Immature natural killer cell (primary cell): ENCODE measurements at places on chromosomes 1 and 21. TPM values are rescaled to one million over a fixed set of nuclear protein-coding genes. Genes with fewer than 3 reads are reported as not detected.

GRCh38 chr1:199742547-199742946 is 285.0 kb upstream of the NR5A2 start:
- no peak for DNase-seq

TOMM40L gene
- polyA plus RNA-seq = 11.1 TPM

GRCh38 chr1:35539073-35539823 is 18.0 kb downstream of the KIAA0319L start:
- peak; percentile 25 for DNase-seq

GRCh38 chr1:188128761-188129160 is 1300.0 kb downstream of the PLA2G4A start:
- no peak for DNase-seq

DNA sequence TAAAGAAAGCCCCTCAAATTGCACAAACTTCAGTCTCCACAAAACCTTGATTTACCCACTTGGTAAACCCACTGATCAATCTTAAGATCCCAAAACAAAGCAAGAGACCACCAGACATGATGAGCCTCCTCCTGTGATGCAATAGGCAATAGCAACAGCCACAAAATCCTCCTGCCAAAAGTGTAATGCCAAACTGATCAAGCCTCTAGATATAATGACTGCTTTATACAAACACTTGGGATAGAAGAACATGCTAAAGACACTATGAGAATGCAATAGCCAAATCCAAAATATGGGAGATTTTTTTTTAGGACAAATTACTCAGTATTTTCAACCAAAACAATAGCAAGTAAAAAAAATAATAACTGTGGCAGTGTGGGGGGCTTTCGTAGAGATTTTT is 64.9 kb upstream of the PTGFRN start:
- no peak for DNase-seq

DNA sequence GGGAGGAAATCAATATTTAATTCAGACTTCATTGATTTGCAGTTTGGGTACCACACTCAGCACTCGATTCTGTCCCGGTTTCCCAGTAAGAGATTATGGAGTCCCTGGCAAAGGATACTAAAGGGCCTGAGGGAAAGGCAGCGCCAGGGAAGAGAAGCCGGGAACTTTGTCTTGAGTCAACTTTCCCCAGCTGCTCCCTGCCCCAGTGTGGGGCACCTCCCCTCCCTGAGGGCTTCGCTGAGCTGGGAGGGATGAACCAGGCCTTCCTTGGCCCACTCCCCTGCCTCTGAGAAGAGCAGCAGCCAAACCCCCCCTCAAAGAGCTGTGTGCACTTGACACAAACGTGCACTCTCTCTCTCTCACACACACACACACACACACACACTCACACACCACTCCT is 32.6 kb downstream of the OPTC start:
- DNase-seq = no peak

- DNase-seq = no peak
Observed at GRCh38 chr1:224132901-224133300, 19.0 kb downstream of the FBXO28 start.

- no peak for DNase-seq
Observed at GRCh38 chr1:23111600-23112535, 56.8 kb downstream of the LUZP1 start.

GRCh38 chr1:14737561-14738094 is 139.1 kb downstream of the KAZN start:
- no peak for DNase-seq

FCRL5 gene
- not detected for polyA plus RNA-seq

MAP1LC3C gene
- polyA plus RNA-seq = not detected

- no peak for DNase-seq
Observed at GRCh38 chr1:46053734-46054133, 78.7 kb downstream of the PIK3R3 start.

DNA sequence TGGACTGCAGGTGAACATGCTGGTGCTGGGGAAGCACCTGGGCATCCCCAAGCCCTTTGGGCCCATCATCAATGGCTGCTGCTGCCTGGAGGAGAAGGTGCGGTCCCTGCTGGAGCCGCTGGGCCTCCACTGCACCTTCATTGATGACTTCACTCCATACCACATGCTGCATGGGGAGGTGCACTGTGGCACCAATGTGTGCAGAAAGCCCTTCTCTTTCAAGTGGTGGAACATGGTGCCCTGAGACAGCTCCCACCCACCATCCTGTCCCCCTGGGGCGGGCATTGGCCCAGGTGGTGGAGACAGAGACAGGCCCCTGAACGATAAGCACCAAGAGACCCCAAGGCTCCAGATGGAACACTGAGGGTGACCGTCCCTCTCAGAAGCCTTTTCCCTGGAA is 25.2 kb upstream of the PADI4 start:
- DNase-seq = no peak

GRCh38 chr1:155241841-155242264 is 13.4 kb downstream of the ENTREP3 start:
- no peak for DNase-seq

DNA sequence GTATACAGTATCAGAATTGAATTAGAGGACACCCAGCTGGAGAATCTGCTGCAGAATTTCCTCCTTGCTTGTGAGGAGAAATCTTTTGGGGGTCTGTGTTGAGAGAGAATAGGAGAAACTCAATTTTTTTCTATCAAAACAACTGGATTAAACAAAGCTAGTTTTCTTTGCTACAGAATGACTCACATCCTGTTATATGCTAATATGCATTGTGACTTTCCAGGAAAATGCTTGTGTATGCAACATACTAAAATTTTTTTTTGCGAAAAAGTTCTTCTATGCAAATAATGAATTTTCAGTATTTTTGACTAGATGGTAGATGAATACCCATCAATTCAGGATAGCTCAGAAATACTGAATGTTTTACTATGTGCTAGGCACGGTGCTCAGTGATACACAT is 2.2 kb downstream of the VAMP4 start:
- DNase-seq = no peak

DNA sequence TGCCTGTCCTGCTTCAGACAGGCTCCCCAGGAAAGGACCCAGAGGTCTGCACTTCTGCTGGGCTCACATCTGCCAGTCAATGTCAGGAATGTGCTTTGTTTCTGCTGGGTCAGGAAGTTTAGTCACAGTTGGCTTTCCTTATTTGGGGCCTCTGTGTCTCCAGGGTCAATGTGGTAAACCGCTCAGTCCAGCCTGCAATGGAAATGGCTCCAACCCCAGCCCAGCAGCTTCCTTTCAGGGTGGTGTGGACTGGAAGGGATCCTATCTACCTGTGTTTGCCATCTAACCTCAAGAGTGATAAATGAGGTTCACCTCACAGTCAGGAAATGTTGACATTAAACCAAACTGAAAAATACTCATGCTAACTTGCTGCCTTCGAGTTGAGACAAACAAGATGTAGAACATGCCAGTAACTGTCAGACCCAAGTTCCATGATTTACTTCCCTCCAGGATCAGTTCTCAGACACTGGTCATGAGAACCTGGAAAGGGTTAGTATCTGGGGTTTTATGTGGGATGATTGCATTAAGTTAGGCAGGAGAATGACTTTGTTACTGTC is 20.3 kb downstream of the ENO1 start:
- peak; percentile 26 for DNase-seq

C1orf21 gene
- 119 TPM for polyA plus RNA-seq

- no peak for DNase-seq
Observed at GRCh38 chr1:53340660-53341520, 13.0 kb upstream of the LRP8 start.

DNA sequence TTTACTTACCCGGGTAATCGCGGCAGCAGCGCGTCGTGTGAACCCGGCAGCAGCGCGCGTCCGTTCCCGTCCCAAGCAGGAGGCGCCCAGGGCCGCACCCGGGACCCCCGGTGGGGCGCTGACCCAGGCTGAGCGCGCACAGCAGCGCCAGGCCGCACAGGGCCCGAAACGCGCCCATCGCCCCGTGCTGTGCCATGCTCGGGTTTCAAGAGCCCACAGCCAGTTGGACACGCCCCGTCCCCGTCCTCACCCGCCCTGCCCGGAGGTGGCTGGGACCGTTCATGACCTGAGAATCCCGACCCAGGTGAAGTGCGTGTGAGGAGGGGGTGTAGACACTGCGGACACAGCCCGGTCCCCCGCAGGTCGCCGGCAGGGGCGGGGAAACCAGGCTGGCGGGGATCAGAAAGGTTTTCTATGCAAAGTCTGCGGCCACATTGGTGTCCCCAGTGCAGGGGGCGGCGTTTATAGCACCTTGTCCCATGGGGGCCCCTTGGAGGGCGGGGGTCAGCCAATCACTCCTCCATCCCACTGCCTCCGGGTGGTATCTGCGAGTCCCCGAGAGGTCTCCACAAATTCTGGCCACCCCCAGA is at the start of gene TNFRSF18:
Gene TNFRSF18, minus strand, starts transcription at position 217 of the 590 bp plus-strand sequence. Its CDS starts 21 bp downstream, at position 196.
- peak; percentile 47 for DNase-seq

- no peak for DNase-seq
Observed at GRCh38 chr1:35555601-35556477, 1.4 kb downstream of the KIAA0319L start.

DNA sequence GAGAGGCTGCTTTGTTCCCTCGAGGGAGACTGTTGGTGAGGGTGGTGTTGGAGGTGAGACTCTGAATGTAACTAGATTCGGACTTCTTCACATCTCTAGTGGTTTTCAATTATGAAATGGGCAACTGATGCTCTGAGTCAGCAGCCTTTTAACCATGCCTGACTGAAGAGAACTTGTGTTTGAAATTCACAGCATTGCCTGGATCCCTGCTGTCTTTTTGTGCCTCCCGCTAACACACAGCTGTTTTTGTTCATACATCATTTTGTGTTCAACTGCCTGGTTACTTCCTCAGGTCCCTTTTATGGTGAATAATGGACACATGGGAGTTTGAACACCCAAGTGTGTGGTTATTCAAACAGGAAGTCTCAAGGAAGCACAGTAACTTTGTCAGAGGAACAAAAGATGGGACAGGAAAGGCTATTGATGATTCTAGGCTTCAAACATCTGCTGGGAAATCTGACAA is 16.8 kb downstream of the LAMC1 start:
- DNase-seq = no peak

DNA sequence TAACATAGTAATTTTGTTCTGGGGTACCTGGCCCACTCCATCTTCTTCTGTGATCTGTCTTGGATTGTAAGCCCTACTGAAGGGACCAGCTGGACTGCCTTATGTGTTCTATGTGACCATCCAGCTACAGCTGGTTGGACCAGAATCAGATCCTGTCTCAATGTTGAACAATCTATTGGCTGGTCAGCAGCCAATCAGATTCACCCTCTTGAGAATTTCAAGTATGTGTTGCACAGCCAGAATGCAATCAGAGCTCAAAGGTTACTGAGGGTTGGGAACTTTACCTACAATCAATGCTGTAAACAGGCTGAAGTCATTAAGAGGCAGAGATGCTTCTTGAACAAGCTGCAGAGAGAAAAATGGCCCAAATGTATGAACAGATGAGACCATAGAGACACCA is 61.9 kb downstream of the KCNC4 start:
- DNase-seq = no peak

- no peak for DNase-seq
Observed at GRCh38 chr1:53482441-53483153, 23.4 kb downstream of the DMRTB1 start.

GRCh38 chr1:165056914-165057313 is 299.6 kb downstream of the LMX1A start:
- no peak for DNase-seq

DNA sequence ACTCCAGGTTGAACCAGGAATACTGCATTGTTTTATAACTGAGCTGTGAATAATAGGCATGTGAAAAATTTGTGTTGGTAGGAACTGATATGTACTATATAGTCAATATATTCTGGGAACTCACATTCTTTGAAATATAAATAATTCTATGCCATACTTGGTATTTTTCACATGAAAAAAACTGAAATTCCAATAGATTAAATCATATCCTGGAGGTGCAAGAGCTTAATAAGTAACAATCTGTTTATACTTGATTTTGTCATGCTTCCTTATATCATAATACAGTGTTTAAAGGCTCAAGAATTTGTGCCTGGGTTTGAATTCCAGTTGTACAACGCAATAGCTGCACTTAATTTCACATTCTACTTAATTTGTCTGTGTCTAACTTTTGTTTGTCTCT is 387.0 kb downstream of the USP25 start:
- no peak for DNase-seq

FAM163A gene
- not detected for polyA plus RNA-seq

DNA sequence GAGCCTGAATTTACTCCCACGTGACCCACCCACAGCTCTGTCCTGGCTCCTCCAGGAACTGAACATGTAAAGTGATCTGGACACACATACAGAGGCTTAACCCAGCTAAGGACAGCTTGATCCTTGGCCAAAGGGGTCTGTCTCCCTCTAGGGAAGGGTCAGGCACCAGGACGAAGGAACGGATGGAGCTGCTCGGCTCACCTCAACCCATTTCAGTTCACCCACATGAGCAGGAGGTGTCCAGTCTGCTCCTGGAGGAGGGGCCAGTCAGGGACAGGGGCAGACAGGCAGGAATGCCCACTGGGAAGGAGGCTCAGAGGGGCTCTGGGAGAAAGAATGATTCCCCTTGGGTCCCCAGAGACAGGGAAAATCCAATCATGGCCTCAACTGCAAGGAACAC is 567.2 kb downstream of the PTPRU start:
- DNase-seq = no peak

GRCh38 chr1:55472784-55473183 is 257.6 kb upstream of the USP24 start:
- no peak for DNase-seq

DNA sequence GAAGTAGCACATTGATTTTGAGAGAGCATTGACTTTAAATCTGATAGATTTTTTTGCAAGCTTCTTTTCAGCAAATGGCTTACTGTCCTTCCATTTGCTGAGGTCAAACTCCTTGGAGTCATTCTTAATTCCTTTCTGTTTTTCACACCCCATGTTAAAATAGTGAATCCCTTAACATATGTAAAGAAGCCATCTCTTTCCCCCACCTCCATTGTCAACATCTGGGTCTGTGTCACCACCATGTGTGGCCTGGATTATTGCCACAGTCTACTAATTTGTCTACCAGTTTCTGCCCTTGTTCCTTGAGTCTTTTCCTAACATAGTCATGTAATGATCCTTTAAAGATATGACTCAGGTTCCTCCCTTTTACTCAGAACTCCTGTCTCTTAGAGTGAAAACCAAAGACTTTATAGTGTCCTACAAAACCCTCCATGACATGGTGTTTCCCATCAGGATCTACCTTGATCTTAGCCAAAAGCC is 104.7 kb downstream of the ST6GALNAC3 start:
- DNase-seq = no peak

E2F2 gene
- 1.3 TPM for polyA plus RNA-seq

DIO1 gene
- polyA plus RNA-seq = 0.11 TPM

DNA sequence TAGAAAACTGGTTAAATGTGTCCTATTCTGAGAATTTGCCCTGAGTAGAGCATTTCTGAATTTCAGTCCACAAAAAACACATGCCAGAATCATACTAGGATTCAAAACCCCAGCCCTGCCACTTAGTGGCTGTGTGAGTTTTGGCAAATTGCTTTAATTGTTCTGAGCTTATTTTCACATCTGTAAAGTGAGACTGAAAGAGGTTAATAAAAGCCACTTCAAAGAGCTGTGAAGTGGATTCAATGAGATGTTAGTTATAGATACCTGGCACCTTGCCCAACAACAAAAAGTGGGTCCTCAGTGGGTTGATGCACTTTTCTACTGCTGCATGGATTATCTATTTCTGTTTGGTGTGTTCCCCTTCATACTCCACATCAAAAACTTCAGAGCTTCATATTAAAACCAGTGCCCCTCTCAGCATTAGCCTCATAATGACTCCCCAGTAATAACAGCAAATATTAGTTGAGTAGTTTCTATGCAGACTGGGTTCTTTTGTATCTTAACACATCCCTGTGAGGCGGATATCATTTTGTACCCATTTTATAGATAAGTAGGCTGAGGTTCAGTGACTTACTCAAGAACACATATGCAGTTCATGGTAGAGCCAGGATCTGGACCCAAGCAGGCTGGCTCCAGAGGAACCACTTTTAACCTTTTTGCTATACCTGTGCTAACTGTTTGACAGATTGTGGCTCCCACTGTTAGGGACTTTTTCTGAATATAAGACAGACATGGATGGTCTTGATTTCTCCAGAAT is 14.2 kb upstream of the ADORA3 start:
- no peak for DNase-seq

NID1 gene
- not detected for polyA plus RNA-seq
